ENCODE measurements at places on chromosomes 11 and 22.

- no peak for DNase-seq
Observed at GRCh38 chr11:70429428-70429705, 31.0 kb downstream of the CTTN start.

GRCh38 chr22:46538814-46539160 lies 1.4 kb upstream of the CELSR1 start:
- DNase-seq = no peak

GRCh38 chr11:120563703-120564572 lies 52.4 kb downstream of the GRIK4 start:
- DNase-seq = no peak

DNA sequence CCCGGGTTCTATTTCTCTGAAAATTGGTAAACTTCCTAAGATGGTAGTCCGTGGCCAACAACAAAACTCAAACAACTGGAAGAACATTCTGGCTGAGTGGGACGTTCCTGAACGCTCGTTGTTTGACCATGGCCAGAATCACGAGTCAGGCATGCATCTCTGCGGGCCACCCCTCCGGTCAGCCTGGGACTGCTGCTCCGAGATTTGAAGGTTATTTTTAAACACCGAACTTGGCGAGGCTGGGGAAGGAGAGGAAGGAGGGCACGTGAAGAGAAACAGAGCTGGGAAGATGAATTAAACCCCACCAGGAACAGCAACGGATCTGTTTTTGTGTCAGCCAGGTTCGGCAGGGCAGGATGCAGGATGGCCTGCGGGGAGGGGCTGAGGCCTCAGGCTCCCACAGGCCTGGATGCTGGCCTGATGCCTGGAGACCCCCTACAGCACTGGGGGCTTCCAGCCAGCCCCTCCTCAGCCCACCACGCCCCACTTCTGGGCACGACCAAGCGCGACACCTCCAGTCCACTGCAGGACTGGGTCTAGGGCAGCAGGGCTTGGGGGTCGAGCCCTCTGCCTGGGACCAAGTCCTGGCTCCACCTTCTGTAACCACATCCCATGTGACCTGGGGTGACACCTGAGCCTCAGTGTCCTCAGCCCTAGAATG lies 5.1 kb downstream of the SHISAL1 start:
- no peak for DNase-seq

GRCh38 chr11:44199816-44200215 lies 104.3 kb downstream of the EXT2 start:
- DNase-seq = no peak

DNA sequence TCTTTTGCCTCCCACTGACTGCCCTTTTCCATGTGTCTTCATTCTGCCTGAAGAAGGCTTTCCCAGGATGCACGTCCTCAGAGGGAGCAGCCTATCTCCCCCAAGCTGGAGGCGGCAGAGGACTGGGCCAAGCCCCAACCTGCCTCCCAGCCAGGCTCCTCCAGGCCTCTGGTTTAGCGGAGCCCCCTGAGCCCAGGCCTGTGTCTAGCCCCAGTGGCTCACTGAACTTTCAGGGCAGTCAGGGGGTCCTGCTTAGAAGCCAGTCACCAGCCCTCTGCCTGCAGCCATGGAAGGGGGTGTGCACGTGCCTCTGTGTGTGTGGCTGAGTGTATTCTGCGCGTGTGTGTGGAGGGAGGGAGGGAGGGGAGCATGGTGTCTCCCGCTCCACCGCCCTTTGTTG lies 10.4 kb upstream of the GRK2 start:
- DNase-seq = no peak

DNA sequence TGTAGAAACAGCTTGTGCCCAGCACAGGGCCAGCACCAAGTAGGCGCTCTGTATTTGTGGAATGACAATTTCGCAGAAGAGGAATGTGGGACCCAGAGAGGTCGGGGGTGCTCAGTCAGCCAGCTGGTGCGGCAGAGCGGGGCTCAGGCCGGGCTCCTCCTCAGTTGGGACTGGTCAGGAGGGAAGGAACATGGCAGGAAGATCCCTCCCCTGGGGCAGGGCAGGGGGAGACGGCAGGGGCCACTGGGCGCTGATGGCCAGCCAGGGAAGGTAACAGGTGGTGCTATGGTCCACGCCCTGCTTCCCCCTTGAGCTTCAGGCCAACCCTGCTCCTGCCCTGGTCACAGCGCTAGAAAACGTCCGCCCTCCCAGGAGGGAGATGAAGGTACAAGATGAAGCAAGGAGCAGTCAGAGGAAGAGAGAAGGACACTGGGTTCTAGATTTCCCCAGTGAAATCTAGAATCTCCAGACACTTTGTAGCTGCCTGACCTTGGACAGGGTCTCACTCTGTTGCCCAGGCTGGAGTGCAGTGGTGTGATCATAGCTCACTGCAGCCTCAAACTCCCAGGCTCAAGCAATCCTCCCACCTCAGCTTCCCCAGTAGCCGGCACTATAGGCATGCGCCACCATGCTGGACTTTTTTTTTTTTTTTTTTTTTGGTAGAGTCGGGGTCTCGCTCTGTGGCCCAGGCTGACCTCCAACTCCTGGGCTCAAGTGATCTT lies 13.5 kb upstream of the SPI1 start:
- DNase-seq = no peak

DNA sequence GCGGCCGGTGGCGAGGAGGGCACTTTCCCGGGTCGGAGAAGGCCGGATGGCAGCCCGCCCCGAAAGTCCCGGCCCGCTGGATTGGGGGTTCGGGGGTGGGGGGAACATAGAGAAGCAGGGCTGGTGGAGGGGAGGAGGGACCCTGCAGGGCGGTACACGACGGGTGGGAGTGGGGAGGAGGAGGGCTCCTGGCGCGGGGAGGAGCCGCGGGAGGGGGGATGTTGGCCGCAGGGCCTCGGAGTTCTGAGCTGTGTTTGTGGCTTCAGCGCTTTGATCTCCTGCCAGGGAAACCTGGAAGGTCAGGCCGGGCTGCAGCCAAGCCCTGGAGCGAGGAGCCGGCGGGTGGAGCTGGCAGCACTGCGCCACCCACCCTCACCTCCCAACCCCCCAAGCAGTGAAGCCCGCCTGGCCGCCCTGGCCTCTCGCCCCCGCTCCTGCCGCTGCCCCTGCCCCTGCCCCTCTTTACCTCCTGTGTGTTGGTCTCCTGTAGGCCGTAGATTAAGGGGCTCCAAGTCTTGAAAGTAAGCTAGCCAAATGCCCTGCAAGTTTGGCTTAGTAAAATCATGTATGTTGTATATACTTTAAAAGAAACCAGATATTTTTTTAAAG lies 30.9 kb downstream of the C22orf31 start:
- no peak for DNase-seq

DNA sequence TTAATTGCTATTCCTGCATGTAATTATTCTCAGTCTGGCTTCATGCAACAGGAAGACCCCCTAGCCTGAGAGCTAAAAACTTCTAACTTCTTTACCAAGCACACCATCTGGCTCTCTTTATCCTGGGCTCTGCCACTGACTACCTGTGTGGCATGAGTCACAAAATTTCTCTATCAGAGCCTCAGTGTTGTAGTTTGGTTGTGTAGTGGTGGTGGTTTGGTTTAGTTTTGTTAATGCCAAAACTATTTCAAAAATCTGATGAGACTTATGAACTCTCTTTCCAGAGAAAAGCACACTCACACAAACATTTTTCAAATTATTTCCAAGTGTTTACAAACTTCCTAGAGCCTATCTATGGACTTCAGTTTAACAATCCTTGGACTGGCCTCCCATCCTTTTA lies 7.5 kb upstream of the IL17RA start:
- DNase-seq = no peak

DNA sequence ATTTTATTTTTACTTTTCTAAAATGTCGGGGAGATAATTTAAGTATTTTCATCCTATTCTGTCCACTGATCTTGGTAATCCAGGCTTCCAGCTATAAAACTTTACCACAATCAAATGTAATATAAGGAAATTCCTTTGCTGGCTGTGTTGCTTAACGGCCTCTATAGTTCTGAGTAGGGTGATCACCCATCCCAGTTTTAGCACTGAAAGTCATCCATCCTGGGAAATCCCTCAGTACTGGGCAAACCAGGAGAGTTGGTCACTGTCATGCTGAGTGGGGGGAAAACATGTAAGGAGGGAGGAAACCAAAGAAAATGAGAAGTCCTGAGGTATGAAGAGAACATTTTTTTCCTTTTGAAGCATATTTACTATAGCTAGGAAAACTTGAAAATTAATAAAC lies 12.8 kb upstream of the BACE1-AS start:
- DNase-seq = no peak

GRCh38 chr22:29707010-29707409 lies 12.8 kb upstream of the CABP7 start:
- DNase-seq = no peak

- DNase-seq = no peak
Observed at GRCh38 chr11:31757260-31757835, 53.8 kb downstream of the PAX6 start.

- DNase-seq = no peak
Observed at GRCh38 chr11:76667271-76667818, 3.2 kb downstream of the LRRC32 start.

GRCh38 chr11:44998051-44998450 lies 47.4 kb upstream of the TP53I11 start:
- DNase-seq = no peak

DNA sequence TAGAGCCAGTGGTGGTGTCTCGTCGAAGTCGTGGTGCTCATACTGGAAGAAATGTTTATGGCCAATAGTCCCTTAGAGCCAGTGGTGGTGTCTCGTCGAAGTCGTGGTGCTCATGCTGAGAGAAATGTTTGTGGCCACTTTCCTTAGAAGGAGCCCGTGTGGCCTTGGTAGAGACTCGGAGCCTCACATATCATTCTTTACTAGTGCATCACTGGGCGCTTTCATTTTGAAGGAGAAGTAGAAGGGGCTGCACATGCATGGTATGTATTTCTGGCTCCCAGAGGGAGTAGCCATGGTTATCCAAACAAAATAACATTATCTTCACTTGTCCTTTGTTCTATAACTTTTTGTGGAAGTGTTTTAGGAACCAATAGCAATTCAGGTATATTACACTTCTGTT lies 69.5 kb downstream of the JAM3 start:
- DNase-seq = no peak

DNA sequence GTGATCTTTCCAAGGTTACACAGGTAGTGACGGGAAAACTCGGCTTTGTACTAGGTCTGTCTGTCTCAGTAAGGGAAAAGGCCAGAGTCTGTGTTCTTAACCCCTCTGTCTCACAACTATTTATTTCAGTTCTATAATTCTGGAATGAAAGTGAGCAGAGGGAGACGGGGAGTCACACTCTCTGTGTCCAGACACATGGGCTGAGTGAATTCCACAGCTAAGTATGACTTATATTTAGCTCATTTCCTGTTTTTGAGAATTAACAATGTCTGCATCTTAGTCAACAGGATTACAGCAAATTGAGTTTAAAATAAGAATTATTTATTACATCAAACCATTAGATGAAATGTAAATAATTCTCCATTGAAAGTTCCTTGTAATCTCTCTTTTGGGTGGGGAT lies 62.5 kb upstream of the OR4B1 start:
- DNase-seq = no peak

DNA sequence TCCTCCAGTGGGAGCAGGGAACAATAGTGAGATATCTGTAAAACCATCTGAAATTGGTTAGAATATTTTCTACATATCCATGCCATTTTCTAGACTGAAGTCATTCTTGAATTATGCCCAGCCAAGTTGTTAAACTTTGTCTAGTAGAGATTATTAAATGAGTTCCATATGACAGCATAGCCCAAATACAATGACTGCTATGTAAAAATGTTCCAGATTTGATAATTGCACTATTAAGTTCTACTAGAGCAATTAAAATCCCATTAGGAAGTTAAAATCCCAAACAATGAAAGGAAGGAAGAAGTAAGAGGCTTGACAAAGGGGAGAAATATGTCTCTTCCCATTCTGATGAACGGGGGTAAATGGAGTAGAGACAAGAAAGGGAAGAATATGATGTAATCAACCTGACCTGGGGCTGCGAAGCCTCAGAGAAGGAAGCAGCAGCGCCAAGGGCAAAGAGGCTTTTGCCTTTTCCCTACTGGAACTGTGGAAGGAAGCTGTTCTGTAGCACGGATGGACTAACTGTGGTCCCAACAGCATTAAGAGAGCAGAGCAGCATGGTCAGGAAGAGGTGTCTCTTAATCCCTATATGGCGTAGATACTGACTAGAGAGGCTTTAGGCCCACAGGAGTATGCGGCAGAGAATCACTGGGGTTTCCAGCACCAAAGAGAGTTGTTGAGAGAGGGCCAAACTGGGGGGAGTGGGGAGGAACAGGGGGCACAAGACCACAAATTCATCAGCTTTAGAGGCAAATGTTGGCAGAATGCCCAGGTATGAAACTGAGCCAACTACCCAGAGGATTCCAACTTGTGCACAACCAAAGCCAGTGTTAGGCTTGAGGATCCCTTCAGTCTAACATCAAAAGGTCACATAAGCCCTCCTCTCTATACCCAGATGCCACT lies 26.7 kb downstream of the RRP8 start:
- no peak for DNase-seq

DNA sequence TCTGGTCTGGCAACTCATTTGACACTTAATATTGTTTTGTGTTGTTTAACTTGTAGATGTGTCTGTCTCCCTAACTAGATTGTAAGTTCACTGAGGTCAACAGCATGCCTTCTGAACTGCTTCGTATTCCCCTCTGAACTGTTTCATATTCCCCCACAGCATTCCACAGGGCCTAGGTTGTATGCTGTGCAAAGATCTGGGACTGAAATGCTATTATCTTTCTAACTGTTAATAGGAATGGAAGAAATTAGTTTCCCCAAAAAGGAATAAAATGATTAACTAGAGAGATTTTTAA lies 38.2 kb downstream of the ZNRF3 start:
- no peak for DNase-seq

- DNase-seq = no peak
Observed at GRCh38 chr22:43643387-43643786, 168.7 kb downstream of the EFCAB6 start.

DNA sequence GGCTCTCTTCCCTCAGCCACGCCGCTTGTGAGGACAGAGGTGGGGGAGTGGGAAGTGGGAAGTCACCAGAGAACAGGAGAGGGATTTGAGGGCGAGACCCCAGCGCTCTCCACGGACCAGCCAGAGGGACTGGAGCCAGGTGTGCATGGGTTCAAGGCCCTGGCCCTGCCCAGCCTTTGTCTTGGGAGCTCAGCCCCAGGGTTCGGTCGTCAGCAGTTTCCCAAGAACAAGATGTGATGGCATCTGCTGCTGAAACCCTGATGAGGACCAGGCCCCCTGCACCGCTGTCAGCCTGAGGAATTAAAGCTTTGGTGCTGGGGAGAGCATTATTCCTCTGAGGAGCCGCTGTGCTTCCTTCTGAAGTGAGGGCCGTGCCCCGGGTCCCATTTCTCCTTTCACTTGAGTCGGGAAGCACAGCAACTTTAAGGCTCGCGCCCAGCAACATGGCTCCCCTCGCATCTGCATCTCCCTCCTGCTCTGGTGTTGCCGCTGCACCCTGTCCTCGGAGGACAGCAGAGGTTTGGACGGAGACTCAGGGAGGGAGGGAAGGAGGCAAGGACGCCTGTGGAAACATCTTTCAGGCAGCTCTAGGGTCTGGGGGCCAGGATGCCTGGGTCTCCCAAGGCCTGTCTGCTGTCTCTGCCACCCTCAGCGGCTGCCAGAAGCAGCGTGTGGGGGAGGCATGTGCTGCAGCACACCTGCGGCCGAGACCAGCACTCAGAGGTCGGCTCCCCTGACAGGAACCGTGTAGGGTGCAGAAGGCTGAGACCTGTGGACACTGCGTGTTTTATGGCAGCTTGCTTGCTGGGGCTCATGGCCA lies 3.8 kb downstream of the IFITM5 start:
- no peak for DNase-seq
